Epithelial cell of umbilical artery (primary cell): ENCODE measurements at places on chromosomes 2 and 18. TPM values are rescaled to one million over a fixed set of nuclear protein-coding genes. Genes with fewer than 3 reads are reported as not detected.

The IL1RL2 gene
- under 0.01 and 0.15 TPM in 2 replicates for total RNA-seq

The COL6A3 gene
- 5.2 and 17.9 TPM in 2 replicates for total RNA-seq

The TUBB8B gene
- total RNA-seq: not detected in 2 replicates

The CRACDL gene
- total RNA-seq: 4.2 and 7.3 TPM in 2 replicates

The QPCT gene
- 20.8 and 27.2 TPM in 2 replicates for total RNA-seq

The CFAP210 gene
- total RNA-seq: not detected in 2 replicates

The TYMS gene
- 23.6 and 32.5 TPM in 2 replicates for total RNA-seq

The SERPINB2 gene
- total RNA-seq: 2.6 and 6.2 TPM in 2 replicates

The SCN9A gene
- total RNA-seq: 1.9 and 2.6 TPM in 2 replicates

The UGT1A3 gene
- not detected in 2 replicates for total RNA-seq

The PCARE gene
- total RNA-seq: not detected in 2 replicates
